MCF 10A (cell line): ENCODE measurements at places on chromosomes 16 and 17. TPM values are rescaled to one million over a fixed set of nuclear protein-coding genes. Genes with fewer than 3 reads are reported as not detected.

The RRAD gene
- 0.29 TPM in 1 of 2 replicates, not detected in the other for total RNA-seq

The ZSCAN10 gene
- 0.49 and 1.4 TPM in 2 replicates for total RNA-seq

The SYNGR3 gene
- total RNA-seq: 0.68 and 1.1 TPM in 2 replicates

The CCL7 gene
- not detected in 2 replicates for total RNA-seq

The CD300C gene
- not detected in 2 replicates for total RNA-seq

The SPNS2 gene
- not detected in 2 replicates for total RNA-seq

The TEX14 gene
- total RNA-seq: 0.07 TPM in 1 of 2 replicates, not detected in the other

The ADGRG1 gene
- total RNA-seq: 10.1 and 10.2 TPM in 2 replicates

The PRSS8 gene
- 24.6 and 32.6 TPM in 2 replicates for total RNA-seq

The KCNH6 gene
- not detected in 2 replicates for total RNA-seq

The IL4R gene
- total RNA-seq: 50.4 and 51.9 TPM in 2 replicates

The SOST gene
- not detected in 2 replicates for total RNA-seq

The CDRT15 gene
- not detected in 2 replicates for total RNA-seq

The CCL8 gene
- total RNA-seq: not detected in 2 replicates

The CCL2 gene
- 0.59 and 1.0 TPM in 2 replicates for total RNA-seq

The PIGL gene
- total RNA-seq: 28.5 and 31.3 TPM in 2 replicates

The FAM20A gene
- total RNA-seq: not detected in 2 replicates

The MAPT gene
- 0.42 and 0.66 TPM in 2 replicates for total RNA-seq

The NHLRC4 gene
- not detected in 2 replicates for total RNA-seq

The ITPRIPL2 gene
- total RNA-seq: 49.3 and 53.7 TPM in 2 replicates

The CIITA gene
- 0.12 TPM in 1 of 2 replicates, not detected in the other for total RNA-seq

The XYLT2 gene
- total RNA-seq: 9.6 and 14.0 TPM in 2 replicates

The RNF112 gene
- total RNA-seq: 0.25 TPM in 1 of 2 replicates, not detected in the other

The TNP2 gene
- not detected in 2 replicates for total RNA-seq

The MYH2 gene
- not detected in 2 replicates for total RNA-seq

The OTOA gene
- 0.12 and 0.17 TPM in 2 replicates for total RNA-seq

The ZPBP2 gene
- total RNA-seq: not detected in 2 replicates

The PERCC1 gene
- total RNA-seq: not detected in 2 replicates

The TSPAN10 gene
- total RNA-seq: 1.8 and 2.1 TPM in 2 replicates

The CDT1 gene
- 5.3 and 16.6 TPM in 2 replicates for total RNA-seq

The AATK gene
- total RNA-seq: 0.59 and 1.4 TPM in 2 replicates

The CHCT1 gene
- total RNA-seq: not detected in 2 replicates

The TBC1D3 gene
- total RNA-seq: 3.6 TPM in 1 of 2 replicates, not detected in the other

The JMJD8 gene
- total RNA-seq: 23.6 and 33.4 TPM in 2 replicates

The ZC3H7A gene
- total RNA-seq: 66.9 and 74.1 TPM in 2 replicates

The PIPOX gene
- total RNA-seq: not detected in 2 replicates

The TUBG2 gene
- 21.3 and 23.4 TPM in 2 replicates for total RNA-seq

The TGFB1I1 gene
- 14.2 and 14.7 TPM in 2 replicates for total RNA-seq

The VPS9D1 gene
- 12.0 and 13.2 TPM in 2 replicates for total RNA-seq

The KRTAP4-5 gene
- total RNA-seq: not detected in 2 replicates

The AP2B1 gene
- total RNA-seq: 227 and 229 TPM in 2 replicates

The CD300LD gene
- not detected in 2 replicates for total RNA-seq

The TNFRSF17 gene
- total RNA-seq: not detected in 2 replicates

The OR4D1 gene
- not detected in 2 replicates for total RNA-seq

The TMEM92 gene
- total RNA-seq: 1.1 and 1.5 TPM in 2 replicates

The KCTD11 gene
- total RNA-seq: 9.2 and 10.1 TPM in 2 replicates

The CHST5 gene
- total RNA-seq: not detected in 2 replicates

The NPIPA2 gene
- total RNA-seq: 7.3 and 7.6 TPM in 2 replicates

The AGRP gene
- not detected in 2 replicates for total RNA-seq

The FOXJ1 gene
- not detected in 2 replicates for total RNA-seq

The SEPTIN1 gene
- total RNA-seq: 1.3 and 1.7 TPM in 2 replicates

The DPEP2 gene
- total RNA-seq: not detected in 2 replicates

The RNF43 gene
- total RNA-seq: 6.7 and 7.9 TPM in 2 replicates

The HBQ1 gene
- not detected in 2 replicates for total RNA-seq

The OR3A3 gene
- not detected in 2 replicates for total RNA-seq

The HASPIN gene
- 3.7 and 6.4 TPM in 2 replicates for total RNA-seq

The RAC3 gene
- 7.1 and 9.7 TPM in 2 replicates for total RNA-seq

The SLX1A gene
- total RNA-seq: 21.4 and 37.1 TPM in 2 replicates
